ENCODE measurements at places on chromosomes 7 and 10.

- DNase-seq, result no peak
These were observed 11.2 kb downstream of the WDFY4 start for GRCh38 chr10:48695636-48696534.

DNA sequence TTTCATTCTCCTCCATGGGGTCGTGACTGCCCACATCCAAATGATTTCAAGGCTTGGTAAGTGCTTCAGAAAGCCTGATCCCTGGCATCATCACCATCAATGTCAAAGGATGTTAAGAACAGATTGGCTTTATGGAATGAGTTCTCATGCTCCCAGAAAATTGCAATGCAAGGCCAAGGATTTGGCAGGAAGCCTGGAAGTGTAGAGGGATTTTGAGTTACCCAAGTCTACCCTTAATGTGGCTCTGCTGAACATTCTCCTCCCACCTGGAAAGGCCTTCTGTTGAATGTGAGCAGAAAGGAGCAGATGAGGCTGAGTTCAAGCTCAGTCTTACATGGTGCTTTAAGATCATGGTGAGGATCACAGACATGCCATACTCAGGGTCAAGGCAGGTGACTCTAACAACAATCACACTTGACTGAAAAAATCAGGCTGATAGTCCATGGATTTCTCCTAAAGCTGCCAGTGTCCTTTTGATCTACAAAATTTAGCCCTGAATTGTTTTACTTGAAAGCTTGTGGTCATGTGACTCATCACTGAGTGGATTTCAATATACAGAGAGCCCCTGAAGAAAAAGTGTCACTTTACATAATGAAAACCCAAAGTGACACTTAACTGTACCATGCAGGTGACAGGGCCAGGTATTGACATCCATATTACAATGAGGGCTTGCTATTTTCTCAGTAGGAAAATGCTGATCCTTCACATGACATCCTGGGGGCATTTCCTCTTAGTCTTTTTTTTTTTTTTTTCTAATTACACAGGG lies 111.1 kb upstream of the PDLIM1 start:
- DNase-seq, result peak; percentile 59

DNA sequence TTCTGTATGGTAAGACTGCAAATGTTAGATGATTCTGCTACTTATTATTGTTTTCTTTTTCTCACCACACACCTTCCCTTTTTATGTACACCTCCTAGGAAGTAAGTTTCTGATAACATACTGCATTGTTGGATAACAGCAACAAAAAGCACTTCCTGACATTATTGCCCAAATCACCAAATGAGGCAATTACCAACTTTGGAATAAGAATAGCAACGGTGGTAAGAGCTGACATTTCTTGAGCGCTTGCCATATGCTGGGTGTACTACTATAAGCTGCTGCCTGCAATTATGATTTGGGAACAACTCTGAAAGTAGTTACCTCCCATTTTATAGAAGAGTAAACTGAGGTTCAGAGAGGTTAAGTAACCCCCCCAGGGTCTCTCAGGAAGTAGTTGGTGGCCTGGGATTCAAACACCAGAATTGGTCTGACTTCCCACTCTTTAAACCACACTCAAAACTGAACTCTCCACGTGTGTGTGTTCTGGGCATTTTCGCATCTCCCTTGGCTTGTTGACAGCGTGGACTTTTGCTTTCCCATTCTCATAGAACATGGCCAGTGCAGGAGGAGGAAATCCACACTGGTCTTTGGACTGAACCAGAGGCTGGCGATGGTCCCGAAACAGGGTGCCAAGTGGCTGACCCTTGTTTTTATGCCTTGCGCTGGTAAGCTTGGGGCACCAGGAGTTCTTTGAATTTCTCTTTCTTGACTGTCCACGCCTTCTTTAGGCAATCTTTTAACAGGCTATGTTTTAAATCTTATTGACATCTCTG lies 71.4 kb downstream of the TCF7L2 start:
- DNase-seq, result no peak

DNA sequence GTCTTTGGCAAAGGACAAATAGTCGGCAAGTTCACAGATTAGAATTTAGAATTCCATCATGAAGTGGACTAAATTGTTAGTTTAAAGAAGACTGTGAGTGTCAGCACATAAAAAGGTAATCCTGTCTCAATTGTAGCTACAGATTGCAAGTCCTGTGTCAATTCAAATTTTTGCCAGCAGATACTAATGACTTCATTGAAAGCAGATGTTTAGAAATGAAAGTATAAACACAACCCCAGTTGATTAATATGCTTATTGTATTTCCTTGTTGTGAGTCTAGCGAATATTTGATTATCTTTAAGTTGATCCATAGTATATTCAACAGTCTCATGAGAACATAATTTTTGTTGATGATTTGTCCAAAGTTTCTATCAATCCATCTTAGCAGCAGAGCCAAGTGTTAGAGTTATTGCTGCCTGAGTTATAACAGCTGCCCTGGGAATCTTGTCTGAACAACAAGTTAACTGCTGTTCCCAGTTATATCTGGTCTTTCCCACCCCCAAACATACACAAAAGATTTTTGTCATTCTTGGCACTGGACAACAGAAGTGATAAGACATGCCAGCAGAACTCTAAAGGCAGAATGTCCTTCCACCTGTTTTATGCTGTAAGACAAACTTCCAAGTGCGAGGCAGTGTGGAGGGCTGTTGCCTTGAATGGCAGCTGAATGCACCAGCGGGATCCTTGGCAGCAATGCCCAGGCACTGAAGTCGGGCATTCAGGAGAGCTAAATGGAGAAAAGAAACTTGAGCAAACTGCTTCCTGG lies 21.3 kb upstream of the HERPUD2 start:
- DNase-seq, result no peak
